T-helper 2 cell (primary cell): ENCODE measurements at places on chromosomes 4 and X.

DNA sequence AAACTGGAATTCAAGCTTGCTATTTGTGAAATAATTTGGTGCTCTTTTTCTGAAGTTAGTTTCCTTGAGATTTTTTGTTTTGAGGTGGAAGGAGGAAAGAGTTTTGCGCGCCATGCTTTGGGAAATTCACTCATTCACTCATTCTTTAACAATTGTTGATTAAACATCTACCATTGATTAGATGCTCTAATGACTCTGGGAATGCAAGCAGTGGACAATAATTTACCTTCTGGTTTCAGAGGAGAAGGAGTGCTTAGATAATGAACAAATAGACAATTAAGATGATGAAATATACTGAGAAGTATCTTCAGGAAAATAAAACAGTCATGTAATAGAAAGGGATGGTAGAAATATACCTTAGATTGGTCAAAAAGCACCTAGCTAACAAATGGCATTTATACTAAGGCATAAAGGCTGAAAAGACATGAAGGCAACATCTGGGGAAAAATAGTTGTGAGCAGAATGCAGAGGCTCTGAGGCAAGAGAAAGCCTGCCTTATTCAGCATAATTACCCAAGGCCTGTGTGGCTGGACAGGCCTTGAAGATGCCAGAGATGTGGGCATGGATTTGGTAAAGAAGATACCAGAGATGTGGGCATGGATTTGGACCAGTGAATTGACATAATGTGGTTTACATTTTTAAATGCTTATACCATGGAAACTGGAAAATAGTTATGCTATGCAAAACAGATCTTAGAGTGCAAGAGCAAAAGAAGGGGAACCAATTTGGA, 2.7 kb upstream of the COMMD8 start:
- DNase-seq = no peak

- no peak for DNase-seq
Observed at GRCh38 chr4:16029886-16030285, 53.9 kb downstream of the PROM1 start.

GRCh38 chr4:109302361-109303139, at the start of gene COL25A1:
Gene COL25A1 (minus strand): TSS chr4:109302658.
- peak; percentile 34 for DNase-seq

GRCh38 chr4:2290488-2290887, 28.6 kb upstream of the MXD4 start:
- DNase-seq = no peak
